ENCODE measurements at places on chromosomes 16 and 17.

DNA sequence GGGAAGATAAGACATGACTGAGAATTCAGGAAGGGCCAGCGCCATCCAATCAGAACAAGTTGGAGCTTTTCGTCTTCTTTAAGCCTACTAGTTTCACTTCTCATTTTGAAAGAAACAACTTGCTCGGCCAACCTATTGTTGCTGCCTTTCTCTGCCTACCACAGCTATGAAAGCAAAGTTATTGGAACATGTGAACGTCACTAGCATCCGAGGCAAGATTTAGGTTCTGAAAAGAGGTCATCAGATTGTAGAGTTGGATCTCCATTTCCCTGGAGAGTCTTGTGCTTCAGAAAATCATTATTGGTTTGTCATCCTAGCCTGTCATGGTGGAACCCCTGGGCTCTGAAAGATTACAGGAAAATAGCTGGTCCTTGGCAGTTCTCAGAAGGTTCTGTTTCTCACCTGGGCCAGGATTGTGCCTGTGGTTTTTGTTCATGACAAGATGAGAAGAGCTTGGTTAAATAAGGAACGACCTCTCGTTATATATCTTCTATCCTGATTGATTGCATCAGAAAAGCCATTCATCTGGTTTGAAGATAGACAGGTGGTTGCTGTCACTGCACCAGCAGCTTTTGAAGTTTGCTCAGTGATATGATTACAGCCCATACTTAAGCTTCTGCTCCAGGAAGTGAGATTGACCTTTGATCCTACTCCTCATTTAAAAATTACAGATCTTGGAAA is 25.3 kb downstream of the CDH13 start:
- DNase-seq: no peak

- no peak for DNase-seq
Observed at GRCh38 chr16:82282662-82283061, 112.6 kb upstream of the MPHOSPH6 start.

GRCh38 chr17:58279736-58280479 is 827 bp downstream of the MPO start:
- DNase-seq: no peak

DNA sequence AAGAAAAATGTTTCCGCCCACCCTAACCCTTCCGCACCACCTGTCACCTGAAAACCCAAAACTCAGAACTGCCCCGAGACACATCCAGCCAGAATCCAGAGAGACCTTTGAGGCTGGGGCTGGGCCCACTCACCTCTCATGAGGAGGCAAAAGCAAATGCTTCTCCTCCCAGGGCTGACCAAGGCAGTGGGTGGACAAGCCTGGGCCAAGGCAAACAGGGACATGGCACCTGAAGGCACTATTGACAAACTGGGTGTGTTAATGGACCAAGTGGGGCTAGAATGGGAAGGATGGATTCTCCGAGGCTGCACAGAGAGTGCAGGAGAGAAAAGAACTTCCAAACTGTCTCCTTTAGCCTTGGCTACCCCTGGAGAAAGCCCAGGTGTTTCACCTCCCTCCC is 54.4 kb downstream of the SOX9 start:
- no peak for DNase-seq

DNA sequence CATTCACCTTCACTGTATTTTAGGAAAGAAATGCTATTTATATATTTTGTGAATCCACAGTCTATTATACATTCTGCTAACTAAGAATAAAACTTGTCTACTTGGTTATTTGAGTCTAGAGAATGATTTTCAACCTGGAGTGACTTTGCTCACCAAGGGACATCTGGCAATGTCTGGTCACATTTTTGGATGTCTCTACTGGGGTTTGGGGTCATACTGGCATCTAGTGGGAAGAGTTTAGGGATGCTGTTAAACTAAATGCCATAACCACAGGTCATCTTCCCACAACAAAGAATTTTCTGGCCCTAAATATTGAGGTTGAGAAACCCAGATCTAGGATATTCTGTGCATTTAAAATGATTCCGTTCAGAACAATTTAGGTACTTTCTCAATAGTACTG is 26.0 kb downstream of the KCNJ16 start:
- DNase-seq: no peak

DNA sequence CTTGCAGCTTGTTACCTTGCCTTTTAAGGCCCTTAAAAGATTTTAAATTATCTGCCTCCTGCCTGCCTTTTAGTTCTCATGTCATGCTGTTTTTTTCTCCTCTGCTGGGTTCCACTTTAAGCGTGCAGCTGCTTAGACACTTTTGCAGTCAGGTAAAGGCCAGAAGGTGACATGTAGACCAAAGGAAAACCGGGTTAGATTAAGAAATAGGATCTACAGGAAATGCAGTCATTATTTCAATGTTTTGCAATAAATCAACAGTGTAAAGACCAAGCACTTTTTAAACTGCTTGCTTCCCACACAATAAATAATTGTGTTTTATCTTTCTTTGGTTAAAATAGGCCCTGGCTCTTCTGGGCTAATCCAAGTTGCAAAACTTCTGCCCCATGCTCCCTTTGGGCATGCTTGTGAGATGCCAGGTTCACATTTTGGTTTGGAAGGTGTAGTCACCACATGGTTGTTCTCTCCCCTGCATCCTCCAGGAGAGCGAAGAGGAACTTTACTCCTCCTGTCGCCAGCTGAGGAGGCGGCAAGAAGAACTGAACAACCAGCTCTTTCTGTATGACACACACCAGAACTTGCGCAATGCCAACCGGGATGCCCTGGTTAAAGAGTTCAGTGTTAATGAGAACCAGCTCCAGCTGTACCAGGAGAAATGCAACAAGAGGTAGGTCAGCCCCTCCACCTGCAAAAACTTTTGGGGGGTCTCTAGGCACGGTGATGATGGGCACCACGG is 54.9 kb downstream of the SDR42E1 start:
- DNase-seq: no peak

- no peak for DNase-seq
Observed at GRCh38 chr16:29844575-29845331, 18.3 kb downstream of the CDIPT start.

DNA sequence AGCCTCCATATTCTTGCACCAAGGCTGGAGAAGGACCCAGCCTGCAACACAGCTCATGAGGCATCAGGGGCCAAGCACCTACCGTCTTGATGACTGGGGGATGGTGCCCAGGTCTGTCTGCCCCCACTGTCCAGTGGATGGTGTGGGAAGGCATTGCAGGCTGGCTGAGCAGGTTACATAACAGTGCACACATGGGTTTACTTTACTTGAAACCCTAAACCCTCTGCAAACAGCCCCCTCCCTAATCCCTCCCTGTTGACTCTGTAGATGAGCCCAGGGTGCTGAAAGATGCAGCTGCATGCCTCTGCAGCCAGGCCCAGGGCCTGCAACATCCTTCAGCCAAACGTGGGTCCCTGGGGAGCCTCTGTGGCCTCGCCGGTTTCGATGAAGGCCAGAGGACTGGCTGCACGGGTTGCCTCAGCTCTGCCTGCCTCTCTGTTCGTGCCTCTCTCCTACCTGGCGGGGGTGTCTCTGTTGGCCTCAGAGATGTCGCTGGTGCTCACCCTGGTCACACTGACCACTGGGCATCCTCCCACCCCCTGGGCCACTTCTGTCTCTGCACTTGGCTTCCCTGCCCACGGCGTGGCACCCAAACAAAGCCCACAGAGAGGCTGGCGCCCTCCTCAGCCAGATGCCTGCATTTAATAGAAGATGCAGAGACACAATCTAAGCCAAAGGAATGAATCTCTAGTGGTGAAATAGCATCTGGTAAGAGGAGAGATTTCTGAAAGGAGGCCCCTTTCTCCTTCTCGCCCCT is 95.1 kb downstream of the METRNL start:
- no peak for DNase-seq

- peak; percentile 37 for DNase-seq
Observed at GRCh38 chr16:55056585-55057401, 126.1 kb downstream of the IRX5 start.

DNA sequence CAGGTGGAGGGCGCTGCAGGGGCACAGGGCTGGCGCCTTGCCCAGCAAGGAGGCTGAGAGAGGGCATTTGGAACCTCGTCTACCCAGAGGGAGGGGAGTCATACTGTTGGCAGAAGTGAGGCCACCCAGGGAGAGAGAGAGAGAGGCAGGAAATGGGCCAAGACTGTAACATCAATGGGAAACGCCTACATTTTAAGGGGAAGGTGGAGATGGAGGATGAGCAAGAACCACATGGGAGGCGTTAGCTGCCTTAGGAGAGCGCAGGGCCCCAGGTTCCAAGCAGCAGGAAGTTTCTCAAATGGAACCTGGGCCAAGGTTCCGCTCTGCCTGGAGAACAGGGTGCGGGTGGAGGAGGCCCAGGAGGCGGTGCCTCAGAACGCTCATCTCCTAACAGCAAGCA is 2.7 kb upstream of the WFDC1 start:
- DNase-seq: no peak

DNA sequence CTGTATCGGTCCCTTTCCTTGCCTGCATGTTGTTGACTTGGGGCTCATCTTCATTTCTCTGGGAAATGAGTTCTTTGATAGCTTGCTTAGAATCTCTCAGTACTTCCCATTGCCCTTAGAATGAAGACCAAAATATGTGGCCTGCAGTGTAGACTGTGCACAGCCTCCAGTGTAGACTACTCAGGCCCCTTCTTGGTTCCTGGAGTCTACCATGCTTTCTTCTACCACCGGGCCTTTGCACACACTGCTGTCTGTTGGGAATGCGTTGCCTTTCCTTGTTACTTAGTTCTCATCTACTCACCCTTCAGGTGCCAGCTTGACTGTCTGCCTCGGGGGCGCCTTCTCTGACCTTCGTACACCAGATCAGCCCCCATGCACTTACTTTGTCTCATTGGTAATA is 82.0 kb downstream of the ABCC1 start:
- DNase-seq: no peak

DNA sequence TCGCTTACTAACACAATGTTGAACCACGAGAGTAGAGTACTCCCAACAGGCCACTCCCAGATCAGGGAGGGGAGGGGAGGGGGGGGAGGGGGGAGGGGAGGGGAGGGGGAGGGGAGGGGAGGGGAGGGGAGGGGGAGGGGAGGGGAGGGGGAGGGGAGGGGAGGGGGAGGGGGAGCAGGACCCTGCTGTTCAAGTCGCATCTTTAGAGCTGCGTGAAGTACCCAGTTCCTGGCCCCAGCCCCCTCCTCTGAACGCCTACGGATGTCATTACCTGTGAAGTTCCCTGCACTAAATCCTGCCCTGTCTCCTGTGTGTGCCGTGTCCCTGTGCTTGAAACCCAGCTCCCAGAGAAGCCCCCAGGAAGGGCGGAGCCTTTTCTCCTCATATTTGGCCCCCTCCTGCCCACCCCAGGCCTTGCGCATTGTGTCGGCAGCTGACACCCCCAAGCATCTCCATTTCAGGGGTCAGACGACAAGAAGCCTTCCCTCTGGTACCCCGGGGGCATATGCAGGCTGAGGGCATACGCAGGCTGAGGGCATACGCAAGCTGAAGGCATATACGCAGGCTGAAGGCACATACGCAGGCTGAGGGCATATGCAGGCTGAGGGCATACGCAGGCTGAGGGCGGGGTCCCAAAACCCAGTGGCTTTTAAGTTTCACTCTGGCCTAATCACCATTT is 330.2 kb downstream of the C16orf95 start:
- no peak for DNase-seq

GRCh38 chr16:85524630-85525419 is 88.3 kb upstream of the GSE1 start:
- peak; percentile 17 for DNase-seq

DNA sequence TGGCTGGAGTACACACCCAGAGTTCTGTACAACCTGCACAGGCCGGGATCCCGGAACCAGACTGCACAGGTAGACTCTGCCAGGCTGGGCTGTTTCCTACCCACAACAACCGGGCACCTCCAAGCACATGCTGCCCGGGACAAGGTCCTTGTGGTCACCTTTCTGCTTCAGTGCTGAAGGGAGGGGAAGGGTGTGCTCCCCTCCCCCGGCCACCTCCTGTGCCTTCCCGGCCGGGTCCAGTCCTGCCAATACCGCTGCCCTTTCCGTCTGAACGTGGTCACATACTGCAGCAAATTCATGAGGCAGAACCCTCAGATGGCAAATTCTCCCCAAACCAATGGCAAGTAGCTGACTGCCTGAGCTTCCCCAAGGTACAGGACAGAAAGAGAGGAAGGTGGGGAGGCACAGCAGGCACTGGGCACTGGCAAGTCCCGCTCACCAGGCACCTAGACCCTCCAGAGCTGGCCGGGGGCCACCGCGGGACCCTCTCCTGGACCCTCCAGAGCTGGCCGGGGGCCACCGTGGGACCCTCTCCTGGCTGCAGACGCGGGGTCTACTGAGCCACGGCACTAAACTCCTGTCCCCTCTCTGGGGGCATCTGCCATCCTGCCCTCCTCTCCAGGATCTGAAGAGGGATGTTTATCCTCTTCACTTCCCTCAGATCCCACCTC is 22.8 kb downstream of the SLC43A2 start:
- DNase-seq: no peak

DNA sequence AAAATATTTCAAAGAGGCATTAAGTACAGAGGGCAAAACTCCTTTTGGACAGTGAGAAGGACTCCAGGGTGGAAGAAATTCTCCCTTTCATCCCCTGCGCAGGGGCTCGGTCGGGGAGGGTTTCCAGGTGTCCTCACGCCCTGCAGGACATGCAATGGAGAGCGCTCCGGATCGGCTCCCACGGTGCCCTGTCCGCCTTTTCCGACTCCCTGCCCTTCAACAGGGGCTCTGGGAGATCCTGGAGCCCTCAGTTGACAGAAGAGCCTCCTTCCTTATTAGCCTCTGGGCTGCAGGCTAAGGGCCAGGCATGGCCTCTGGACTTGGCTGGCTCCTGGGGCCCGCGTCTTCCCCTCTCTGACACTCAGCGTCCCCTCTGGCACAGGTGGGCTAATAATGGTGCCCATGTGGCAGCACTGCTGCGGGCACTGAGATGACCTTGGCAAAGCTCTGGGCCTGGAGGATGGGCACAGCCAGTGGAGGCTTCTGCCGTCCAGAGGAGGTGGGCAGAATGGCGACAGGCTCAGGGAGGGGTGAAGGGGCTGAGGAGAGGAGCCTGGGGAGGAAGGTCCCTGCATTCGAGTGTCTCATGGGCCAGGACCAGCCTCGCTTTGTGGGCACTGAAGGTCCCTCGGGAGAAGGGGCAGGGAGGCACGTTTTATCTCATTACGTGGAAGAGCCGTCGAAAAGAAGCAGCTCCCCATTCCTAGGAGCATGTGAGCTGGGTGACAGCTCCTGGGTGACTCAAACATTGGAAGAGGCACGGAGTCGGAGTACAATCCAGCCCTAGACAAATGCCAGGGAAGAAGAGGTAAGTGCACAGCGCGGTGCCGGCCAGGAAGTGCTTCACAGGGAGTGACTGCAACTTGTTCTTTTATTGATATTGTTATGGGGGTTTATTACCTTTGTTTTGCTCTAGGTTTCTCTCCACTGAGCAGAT is 161.7 kb downstream of the IRF8 start:
- DNase-seq: no peak

GRCh38 chr16:19898924-19899604 is 14.4 kb upstream of the GPRC5B start:
- no peak for DNase-seq

GRCh38 chr16:6536411-6536810 is 796.2 kb upstream of the RBFOX1 start:
- no peak for DNase-seq

DNA sequence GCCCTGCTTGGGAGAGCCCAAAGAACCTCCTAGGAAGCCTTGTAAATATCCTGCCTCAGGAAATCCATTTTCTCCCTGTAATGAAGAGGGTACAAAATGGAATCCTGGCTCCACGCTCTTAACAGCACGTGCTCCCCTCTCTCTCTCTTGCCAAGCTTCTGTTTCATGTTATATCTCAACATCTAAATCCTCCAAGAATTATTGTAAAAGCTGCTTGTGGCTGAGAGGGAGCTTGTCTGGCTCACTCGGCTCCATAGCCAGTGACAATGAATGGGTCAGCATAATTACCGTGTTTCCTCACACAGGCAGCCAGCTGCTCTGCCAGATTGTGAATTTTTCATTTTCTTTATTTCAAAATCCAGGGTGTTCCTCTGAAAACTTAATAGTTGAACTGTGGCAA is 317.8 kb downstream of the RBFOX1 start:
- DNase-seq: no peak
